ENCODE measurements at places on chromosomes 13 and 19. TPM values are rescaled to one million over a fixed set of nuclear protein-coding genes. Genes with fewer than 3 reads are reported as not detected.

DNA sequence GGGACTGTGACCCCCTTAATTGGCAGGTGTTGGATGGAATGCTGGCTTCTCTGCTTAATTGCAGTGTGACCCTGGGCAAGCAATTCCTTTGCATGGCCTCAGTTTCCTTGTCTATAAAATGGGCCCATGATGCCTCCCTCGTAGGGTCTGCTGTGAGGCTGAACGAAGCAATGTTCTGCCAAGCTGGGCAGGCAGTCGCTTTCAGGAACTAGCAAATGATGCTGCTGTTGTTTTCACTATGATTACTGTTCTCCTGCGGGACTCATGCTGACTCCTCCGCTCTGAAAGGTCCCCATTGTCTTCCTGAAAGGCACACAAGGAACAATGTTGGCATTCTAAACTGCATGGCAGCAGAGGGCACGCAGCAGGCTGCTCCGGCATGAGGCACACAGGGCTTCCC is 6.8 kb downstream of the BICRA start:
- DNase-seq: no peak

GRCh38 chr13:78712831-78713230 is 53.9 kb upstream of the OBI1 start:
- no peak for DNase-seq

Gene AMH
- total RNA-seq: 17.3 TPM

Gene CLEC17A
- total RNA-seq: not detected

Gene IL4I1
- total RNA-seq: 1.1 TPM

DNA sequence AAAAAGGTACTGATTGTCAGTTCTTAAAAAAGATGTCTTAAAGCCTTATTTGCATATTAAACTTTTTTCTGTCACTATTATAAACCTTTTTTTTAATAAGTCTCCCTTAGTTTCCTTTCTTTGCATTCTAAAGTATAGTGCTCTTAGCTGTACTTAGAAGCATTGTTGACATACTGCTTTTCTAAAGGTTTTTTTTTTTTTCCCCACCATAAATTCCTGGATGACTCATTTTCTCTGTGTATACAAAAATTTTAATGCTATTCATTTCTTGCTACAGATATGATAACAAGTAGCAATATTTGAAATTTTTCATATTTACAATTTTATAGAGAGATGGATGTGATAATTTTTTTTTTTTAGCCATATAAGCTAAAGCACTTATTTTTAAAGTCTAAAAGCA is 43.5 kb downstream of the METTL21C start:
- peak; percentile 5 for DNase-seq

DNA sequence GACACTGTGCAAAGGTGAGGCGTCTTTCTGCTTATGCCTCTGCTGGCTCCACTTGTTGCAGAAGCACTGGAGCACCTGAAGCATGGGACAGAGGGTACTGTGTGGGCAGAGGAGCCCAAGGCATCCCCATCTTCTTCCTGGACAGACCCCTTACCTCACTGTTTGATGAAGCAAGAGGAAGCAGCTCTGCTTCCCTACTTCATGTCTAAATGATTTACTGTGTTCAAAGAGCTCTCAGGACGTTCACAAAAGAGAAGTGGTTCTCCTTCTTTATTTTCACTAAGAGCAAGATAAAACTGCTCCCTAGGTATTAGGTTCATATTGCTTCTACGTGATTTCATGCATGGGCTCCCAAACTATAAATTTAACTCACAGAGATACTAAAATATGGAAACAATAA is 1635.4 kb upstream of the SLC10A2 start:
- no peak for DNase-seq

DNA sequence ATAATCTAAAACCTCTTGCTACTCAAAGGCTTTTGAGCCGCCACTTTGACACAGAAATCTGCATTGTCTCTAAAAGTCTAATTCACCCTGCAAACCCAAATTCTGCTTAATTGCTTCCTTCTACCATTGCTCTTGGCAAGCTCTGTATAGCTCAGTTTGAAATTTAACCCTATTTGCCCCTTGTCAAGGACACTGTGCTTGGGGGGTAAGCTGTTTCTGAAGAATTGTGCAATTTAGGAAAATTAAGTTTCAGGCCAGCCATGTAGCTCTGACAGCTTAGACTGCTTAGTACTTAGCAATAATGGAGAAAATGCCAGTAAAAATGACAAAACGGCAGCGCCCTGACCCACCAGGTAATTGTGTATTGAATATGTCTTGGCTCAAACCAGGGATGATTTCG is 282.2 kb downstream of the OLFM4 start:
- no peak for DNase-seq

Gene BCAM
- 150 TPM for total RNA-seq

All from HT-29 (cell line).